ENCODE measurements at places on chromosomes 4 and X. TPM values are rescaled to one million over a fixed set of nuclear protein-coding genes. Genes with fewer than 3 reads are reported as not detected.

GRCh38 chr4:184448141-184448540 lies 26.2 kb downstream of the IRF2 start:
- no peaks in the 10 kb centered on the region for H3K27me3 ChIP-seq
- H3K27ac ChIP-seq, result no peak overlapping the region
- H3K4me3 ChIP-seq, result no peak overlapping the region

The ADAM29 gene
- not detected for total RNA-seq

The TMSB15A gene
- 38.5 TPM for total RNA-seq

DNA sequence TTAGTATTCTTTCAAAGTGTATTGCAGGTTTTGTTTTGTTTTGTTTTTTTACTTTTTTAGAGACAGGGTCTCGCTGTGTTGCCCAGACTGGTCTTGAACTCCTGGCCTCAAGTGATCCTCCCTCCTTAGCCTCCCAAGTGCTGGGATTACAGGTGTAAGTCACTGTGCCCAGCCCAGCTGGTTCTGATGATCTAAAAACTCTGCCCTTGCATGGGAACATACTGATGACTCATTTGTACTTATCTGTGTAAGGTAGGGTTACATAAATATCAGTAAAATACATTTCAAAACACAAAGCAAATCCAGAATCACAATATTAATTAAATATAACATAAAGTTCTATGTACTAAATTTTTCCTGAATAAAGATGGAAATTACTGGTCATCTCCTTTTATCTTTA lies 7.4 kb upstream of the SLC9B1 start:
- H3K27ac ChIP-seq, result no peak overlapping the region
- H3K36me3 ChIP-seq, result no peaks in the 10 kb centered on the region
- H3K27me3 ChIP-seq, result no peaks in the 10 kb centered on the region

- H3K36me3 ChIP-seq, result no peaks in the 10 kb centered on the region
- no peak overlapping the region for H3K4me3 ChIP-seq
- no peaks in the 10 kb centered on the region for H3K4me1 ChIP-seq
- no peaks in the 10 kb centered on the region for H3K27me3 ChIP-seq
Observed at GRCh38 chr4:169439244-169439643, 168.5 kb upstream of the SH3RF1 start.

GRCh38 chr4:151862766-151863165 lies 102.0 kb upstream of the GATB start:
- peaks cover 59% of the 10 kb centered on the region for H3K27me3 ChIP-seq
- H3K4me1 ChIP-seq, result no peaks in the 10 kb centered on the region
- no peak overlapping the region for H3K4me3 ChIP-seq
- H3K36me3 ChIP-seq, result no peaks in the 10 kb centered on the region
- H3K27ac ChIP-seq, result no peak overlapping the region

DNA sequence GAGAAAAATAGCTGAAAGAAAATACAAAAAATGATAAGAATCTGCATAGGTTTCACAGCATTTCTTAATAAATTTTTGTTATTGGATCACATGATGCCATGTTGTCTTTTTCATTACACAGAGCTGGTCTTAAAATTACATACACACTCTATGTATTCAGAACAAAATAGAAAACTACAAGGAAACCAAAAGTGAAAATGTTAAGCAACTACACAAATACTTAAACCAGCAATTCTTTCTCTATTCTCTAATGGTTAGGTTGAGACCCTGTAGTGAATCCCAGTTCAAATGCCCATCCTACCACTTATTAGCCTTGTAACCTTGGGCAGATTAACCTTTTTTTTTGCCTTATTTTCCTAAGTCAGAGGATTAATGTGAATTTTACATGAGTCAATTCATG lies 2311.2 kb downstream of the PCDH7 start:
- H3K36me3 ChIP-seq, result no peaks in the 10 kb centered on the region
- H3K27me3 ChIP-seq, result no peaks in the 10 kb centered on the region
- H3K4me1 ChIP-seq, result no peaks in the 10 kb centered on the region

The FGFBP2 gene
- not detected for total RNA-seq

DNA sequence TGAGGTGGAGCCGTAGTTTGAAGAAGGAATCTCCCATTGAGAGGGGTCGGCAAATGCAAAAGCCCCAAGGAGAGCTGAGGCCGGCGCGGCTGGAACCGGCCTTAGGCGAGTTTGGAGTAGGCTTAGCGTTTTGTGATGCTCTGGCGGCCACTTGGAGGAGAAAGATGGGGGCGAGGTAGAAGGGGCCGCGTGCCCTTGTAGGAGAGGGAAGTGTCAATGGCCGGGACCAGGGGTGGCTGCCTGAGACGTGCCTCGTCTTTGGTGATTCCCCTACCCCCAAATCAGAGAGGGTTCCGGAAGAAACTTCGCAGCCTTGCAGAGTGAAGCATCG lies 11.7 kb downstream of the MSX1 start:
- H3K4me3 ChIP-seq, result no peak overlapping the region
- H3K27ac ChIP-seq, result no peak overlapping the region
- H3K36me3 ChIP-seq, result no peaks in the 10 kb centered on the region
- peaks cover 99% of the 10 kb centered on the region for H3K27me3 ChIP-seq
- no peaks in the 10 kb centered on the region for H3K4me1 ChIP-seq

DNA sequence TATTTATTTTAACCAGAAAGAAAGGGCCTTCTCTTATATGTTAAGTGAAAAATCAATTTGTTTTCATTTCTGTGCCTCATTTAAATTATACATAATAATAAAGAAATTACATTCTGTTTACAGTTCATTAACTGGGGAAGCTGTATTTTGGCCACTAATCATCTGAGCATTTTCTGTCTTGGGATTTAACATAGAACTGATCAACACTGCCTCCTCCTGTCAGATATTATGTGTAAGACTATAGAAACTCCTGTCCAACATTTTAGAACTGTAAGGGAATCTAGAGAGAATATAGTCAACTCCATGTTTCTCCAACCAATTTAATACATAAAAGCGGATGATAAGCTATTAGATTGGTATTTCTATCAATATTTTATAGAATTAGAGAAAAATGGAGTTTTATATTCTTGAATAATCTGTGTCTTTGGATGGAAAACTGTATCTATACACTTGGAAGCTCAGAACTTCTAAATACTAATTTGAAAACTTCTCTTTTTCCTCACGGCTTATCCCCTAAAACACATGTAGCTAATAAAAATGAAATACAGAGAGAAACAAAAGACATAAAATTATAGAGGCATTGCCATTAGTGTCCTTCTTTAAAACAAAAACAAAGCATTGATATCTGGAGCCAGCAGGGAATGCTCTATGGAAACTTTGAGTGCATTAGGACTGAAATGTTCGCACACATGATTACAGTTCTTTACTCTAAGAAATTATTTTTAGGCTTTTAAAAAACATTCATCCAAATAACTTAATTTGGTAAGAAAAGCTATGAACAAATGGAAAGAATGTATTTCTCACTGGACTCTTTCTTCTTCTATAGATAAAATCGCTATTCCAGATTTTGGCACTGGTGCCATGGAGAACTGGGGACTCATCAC lies 33.1 kb downstream of the ENPEP start:
- H3K27ac ChIP-seq, result no peak overlapping the region
- H3K36me3 ChIP-seq, result no peaks in the 10 kb centered on the region
- H3K4me1 ChIP-seq, result no peaks in the 10 kb centered on the region
- H3K27me3 ChIP-seq, result no peaks in the 10 kb centered on the region

DNA sequence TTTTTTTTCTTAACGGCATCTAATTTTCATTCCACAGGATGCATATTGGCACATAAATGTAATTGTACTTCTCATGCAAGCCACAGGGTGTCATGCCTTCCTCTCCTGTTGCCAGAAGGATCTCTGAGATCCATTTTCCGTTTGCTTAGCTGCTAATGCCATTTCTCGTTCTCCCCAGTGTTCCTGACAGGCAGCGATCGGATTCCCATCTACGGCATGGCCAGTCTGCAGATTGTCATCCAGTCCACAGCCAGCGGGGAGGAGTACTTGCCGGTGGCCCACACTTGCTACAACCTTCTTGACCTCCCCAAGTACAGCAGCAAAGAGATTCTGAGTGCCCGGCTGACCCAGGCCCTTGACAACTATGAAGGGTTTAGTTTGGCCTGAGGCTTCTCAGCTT lies 8.9 kb upstream of the NAP1L5 start:
- peak; percentile 62 for DNase-seq
- no peaks in the 10 kb centered on the region for H3K4me1 ChIP-seq
- no peak overlapping the region for H3K4me3 ChIP-seq
- H3K27me3 ChIP-seq, result no peaks in the 10 kb centered on the region
- no peak overlapping the region for H3K27ac ChIP-seq

DNA sequence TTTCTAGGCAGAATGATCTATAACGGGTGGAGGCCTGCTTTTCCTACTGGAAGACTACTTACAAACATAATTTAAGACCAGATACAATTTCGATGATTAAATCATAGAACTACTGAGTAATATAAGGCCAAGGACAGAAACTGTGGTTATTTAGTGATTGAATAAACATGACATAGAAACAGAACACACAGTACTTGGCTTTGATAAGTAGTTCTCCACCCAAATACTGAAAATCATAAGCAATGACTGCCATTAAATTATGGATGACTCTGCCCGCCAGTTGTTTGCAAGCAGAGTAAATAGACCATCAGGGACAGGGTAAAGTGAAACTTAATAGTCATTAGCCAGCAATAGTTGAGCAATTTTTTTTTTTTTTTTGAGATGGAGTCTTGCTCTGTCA lies 17.2 kb upstream of the SMIM14 start:
- H3K27me3 ChIP-seq, result no peaks in the 10 kb centered on the region
- no peak overlapping the region for H3K4me3 ChIP-seq
- no peaks in the 10 kb centered on the region for H3K4me1 ChIP-seq
- no peak for DNase-seq

DNA sequence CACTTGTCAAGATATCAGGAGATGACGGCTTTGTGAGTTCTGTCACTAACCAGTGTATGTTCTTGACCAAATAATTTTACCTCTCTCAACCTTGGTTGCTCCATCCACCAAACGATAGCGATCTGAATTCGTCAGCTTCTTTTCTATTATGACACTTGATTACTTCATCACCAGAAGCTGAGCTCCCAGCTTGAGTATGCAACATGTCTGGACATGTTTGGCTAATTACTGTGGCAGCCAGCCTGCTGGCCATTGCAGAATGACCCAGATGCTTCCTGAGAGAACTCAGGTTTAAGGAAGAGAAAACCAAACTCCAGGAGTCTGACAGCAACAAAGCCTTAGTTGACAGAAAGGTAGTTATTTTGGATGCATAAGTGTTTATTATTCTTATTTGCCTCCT lies 46.4 kb upstream of the PARM1 start:
- H3K27me3 ChIP-seq, result no peaks in the 10 kb centered on the region
- no peak overlapping the region for H3K4me3 ChIP-seq
- H3K4me1 ChIP-seq, result no peaks in the 10 kb centered on the region
- H3K27ac ChIP-seq, result no peak overlapping the region
- H3K36me3 ChIP-seq, result no peaks in the 10 kb centered on the region
- DNase-seq, result no peak

- no peak for DNase-seq
- no peaks in the 10 kb centered on the region for H3K36me3 ChIP-seq
- no peaks in the 10 kb centered on the region for H3K4me1 ChIP-seq
- no peak overlapping the region for H3K4me3 ChIP-seq
- H3K27me3 ChIP-seq, result no peaks in the 10 kb centered on the region
- peak overlapping the region; percentile 11 for H3K27ac ChIP-seq
Observed at GRCh38 chr4:8261851-8262535, 7.6 kb upstream of the HTRA3 start.

DNA sequence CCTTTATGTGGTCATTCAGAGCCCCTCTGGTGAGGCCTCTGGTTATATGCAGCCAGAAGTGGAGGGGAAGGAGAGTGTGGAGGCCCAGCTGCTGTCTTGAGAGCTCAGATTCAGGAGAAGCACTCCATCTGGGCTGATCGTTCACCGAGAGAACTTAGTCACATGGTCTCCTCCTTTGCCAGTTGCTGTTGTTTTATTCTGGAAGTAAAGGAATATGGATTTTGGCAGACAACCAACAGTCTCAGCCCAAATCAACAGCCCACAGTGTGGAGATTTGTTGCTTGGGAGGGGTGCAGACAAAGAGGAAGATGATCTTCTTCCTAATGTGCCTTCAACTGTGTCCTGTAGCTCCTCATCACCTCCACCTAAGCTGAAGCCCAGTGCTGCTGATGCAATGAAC lies 355.4 kb downstream of the ANK2 start:
- H3K4me3 ChIP-seq, result no peak overlapping the region
- H3K27ac ChIP-seq, result no peak overlapping the region
- DNase-seq, result no peak
- H3K27me3 ChIP-seq, result no peaks in the 10 kb centered on the region
- H3K36me3 ChIP-seq, result no peaks in the 10 kb centered on the region

- H3K4me1 ChIP-seq, result no peaks in the 10 kb centered on the region
- H3K36me3 ChIP-seq, result no peaks in the 10 kb centered on the region
- no peak overlapping the region for H3K4me3 ChIP-seq
- no peak overlapping the region for H3K27ac ChIP-seq
- peaks cover 14% of the 10 kb centered on the region for H3K27me3 ChIP-seq
Observed at GRCh38 chr4:42390622-42391354, 6.5 kb upstream of the SHISA3 start.

The RHOXF2B gene
- total RNA-seq, result not detected

The AFF2 gene
- total RNA-seq, result 5.6 TPM

The MAP7D2 gene
- total RNA-seq, result 1.5 TPM

- no peaks in the 10 kb centered on the region for H3K36me3 ChIP-seq
- H3K27ac ChIP-seq, result no peak overlapping the region
Observed at GRCh38 chr4:43742083-43742482, 706.5 kb downstream of the KCTD8 start.

GRCh38 chr4:108731006-108731405 lies 31.8 kb downstream of the ETNPPL start:
- H3K27me3 ChIP-seq, result no peaks in the 10 kb centered on the region
- no peaks in the 10 kb centered on the region for H3K36me3 ChIP-seq
- H3K4me1 ChIP-seq, result no peaks in the 10 kb centered on the region
- H3K4me3 ChIP-seq, result no peak overlapping the region

The SHOX gene
- total RNA-seq, result not detected

The JCHAIN gene
- total RNA-seq, result not detected

- no peaks in the 10 kb centered on the region for H3K36me3 ChIP-seq
- H3K4me1 ChIP-seq, result peaks cover 3% of the 10 kb centered on the region
- no peak overlapping the region for H3K4me3 ChIP-seq
- H3K27ac ChIP-seq, result no peak overlapping the region
- DNase-seq, result no peak
Observed at GRCh38 chr4:78129383-78130108, 72.4 kb downstream of the FRAS1 start.

The GYG2 gene
- 52.6 TPM for total RNA-seq

GRCh38 chrX:44343412-44344141 lies at the start of gene EFHC2:
Gene EFHC2 (minus strand): TSS chrX:44343672. CDS start chrX:44343588, 84 bp downstream.
- H3K27me3 ChIP-seq, result no peaks in the 10 kb centered on the region
- H3K4me1 ChIP-seq, result no peaks in the 10 kb centered on the region
- no peak within 1 kb of the TSS for H3K27ac ChIP-seq
- no peaks in the 10 kb centered on the region for H3K36me3 ChIP-seq
- H3K4me3 ChIP-seq, result no peak within 1 kb of the TSS

The NPFFR2 gene
- total RNA-seq, result 0.25 TPM
